ENCODE measurements at places on chromosomes 6 and 20.

DNA sequence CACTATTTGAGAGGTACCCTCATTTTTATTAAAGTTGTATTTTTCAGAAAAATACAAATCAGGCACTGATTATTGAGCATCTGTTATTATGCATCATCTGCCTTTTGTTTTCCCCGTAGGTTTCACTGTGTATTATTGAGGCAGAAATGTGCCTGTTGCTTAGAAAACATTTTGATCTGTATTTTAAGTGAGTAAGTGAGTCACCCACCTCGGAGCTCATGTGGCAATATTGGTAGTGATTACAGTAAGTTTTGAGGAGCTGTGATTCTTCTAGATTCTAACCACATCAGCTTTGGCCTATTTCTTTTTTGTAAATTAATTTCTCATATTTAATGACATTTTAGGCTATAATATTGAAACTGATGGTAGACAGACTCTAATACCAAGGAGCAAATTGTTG, 59.6 kb upstream of the LAMP5 start:
- peak; percentile 1 for DNase-seq

- peak; percentile 78 for DNase-seq
Observed at GRCh38 chr6:134195164-134195906, 122.6 kb downstream of the SGK1 start.

- no peak for DNase-seq
Observed at GRCh38 chr6:35037664-35038038, 103.5 kb downstream of the TCP11 start.

DNA sequence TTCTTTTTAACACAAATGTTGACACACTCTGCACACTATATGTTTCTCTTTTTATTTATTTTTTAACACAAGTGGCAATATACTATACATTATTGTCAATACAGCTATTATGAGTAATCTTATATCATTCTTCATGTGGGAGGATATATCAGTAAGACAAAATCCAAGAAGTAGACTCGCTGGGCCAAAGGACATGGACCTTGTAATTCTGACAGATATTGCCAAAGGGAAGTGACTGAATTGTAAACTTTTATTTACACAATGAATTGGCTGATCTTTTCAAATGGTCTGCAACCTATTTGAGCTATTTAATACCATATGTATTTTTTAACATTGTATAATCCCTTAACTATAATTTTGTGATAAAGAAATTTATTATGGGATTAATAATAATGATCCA, 56.0 kb downstream of the CCDC170 start:
- DNase-seq = no peak

DNA sequence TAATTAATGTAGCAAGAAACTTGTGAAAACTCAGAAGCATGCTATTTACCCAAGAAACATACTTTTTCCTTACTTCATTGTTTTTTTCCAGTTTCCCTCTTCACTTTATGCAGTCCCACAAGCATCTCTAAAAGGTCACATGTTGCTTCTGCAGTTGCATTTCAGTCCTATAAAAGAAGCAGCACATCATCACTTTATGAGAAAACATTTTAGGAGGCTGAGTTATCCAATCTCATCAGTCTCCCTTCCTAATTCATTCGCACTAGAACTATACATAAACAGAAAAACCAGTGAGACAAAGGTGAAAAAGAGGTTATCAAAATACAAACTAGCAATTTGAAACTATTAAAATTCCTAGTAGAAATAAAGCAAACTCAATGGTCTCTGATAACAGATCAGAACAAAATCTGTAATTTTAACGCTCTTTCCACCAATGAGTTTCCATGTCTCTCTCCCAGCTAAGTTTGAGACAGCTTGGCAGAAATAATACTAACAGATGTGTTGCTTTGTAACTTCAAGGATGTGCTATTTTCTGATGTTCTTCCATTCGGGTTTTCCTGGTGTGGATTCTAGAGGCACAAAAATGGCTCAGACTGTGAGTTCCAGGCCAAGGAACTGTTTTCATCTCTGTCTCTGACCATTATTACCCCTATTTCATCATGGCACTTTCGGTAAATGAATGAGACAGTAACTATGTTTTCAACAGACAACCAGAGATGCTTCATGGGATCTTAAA, 48.4 kb downstream of the ZHX3 start:
- DNase-seq = no peak

- no peak for DNase-seq
Observed at GRCh38 chr6:14455876-14456648, 338.5 kb downstream of the CD83 start.

DNA sequence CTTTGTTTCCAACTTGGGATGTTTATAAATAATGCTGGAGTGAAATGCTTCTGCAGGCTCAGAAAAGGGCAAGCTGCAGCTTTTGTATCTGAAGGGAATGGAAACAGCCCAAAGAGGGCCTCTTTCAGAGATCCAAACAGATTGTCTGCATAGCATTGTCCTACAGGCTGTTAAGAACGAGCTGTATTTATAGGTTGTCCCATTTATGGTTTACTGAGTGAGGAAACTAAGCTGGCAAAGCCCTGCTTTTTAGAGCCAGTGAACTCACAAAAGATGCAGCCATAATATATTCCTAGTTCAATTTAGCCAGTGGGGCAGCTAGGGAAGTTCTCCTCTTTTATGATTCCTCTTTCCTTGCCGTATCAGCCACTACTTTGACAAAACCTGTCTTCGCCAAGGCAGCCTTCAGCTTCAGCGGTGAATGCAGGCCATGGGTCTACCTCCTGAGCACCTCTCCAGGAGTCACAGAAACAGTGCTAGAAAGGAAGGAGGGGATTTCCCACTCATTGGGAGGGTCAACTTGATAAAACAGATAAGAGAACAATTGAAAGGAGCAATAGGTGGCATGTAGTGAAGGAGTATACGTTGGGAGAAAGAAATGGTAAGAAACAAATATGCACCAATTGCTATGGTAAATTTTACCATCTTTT, 15.0 kb downstream of the KIAA0319 start:
- no peak for DNase-seq

DNA sequence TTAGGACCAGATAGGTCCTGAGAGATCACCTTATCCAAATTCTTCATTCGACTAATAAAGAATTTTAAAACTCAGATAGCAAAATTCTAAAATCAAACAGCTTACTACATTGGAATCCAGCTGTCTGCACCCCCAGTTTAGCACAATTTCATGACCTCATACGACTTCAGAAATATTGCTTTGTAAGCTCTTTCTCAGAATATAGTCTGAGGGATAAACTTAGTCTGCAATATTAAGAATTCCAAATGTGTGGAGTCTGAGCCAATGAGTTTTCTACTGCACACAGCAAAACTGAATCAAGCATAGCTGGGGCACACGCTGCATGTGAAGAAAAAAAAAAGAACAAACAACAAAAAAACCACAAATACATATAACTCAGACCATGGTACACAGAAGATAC, 541.6 kb upstream of the CHD6 start:
- DNase-seq = no peak

DNA sequence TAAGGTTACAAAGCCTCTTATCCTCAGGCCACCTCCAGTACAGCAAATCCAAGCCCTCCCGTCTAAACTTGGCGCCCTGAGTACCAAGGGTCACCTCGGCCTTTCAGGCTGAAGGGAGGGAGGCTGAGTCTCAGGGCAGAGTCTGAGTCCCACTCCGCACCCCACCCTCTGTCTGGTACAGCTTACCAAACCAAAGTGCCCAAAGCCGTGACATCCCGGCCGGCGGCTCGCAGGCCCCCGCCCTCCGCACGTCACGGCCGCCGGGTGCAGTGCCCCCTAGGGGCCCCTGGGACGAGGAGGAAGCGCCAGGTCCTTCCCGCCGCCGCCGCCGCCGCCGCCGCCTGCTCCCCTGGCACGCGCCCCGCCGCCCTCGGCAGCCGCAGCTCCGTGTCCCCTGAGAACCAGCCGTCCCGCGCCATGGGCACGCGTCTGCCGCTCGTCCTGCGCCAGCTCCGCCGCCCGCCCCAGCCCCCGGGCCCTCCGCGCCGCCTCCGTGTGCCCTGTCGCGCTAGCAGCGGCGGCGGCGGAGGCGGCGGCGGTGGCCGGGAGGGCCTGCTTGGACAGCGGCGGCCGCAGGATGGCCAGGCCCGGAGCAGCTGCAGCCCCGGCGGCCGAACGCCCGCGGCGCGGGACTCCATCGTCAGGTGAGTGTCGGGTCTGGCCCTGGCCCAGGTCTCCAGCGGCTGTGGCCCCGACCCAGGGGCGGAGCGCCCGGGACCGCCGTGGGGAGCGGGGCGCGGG, at the start of gene MTHFD1L:
TSS of gene MTHFD1L (plus strand) at position 297 of the 741 bp plus-strand sequence. CDS start at position 418, 121 bp downstream.
- DNase-seq = peak; percentile 98

- DNase-seq = no peak
Observed at GRCh38 chr6:105844275-105844883, 241.8 kb upstream of the PRDM1 start.

DNA sequence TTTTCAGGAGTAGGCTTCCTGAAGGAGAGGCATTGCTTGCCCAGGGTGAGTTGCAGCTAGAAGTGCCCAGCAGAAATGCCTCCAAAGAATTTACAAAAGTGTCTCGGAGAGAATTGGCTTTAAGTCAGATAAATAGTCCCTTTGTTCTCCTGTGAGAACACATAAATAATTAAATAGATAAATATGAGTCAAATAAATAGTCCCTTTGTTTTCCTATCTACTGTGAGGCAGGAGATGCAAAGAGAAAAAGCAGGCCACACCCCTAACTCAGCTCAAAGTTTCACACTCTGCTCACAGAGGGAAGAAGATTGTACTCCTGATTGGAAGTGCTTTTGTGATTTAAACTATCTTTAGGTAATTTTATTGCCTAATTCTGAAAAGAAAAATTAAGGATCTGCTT, 180.7 kb upstream of the PRSS16 start:
- DNase-seq = no peak

GRCh38 chr6:91166271-91167046, 579.6 kb upstream of the MAP3K7 start:
- no peak for DNase-seq

DNA sequence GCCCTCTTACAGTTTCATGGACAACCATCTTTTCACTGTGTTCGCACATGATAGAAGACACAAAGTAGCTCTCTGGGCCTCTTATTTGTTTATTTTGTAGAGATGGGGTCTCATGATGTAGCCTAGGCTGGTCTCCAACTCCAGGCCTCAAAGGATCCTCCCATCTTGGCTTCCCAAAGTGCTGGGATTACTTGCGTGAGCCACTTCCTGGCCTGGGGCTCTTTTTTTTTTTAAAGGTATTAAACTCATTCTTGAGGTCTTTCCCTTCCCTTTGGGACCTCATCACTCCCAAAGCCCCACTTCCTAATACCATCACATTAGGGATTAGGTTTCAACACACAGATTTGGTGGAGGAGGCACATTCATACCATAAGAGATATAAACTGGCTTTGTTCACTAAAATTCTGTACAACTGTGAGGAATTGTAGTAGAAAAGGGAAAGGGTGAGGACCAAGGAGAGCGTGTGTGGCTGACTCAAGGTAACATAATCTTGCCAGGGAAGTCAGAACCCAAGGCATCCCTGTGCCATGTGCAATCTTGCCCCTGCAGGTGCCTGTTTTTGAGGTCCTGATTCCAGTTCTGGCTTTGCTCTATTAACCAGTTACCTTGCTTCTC, 45.5 kb downstream of the EIF2S2 start:
- no peak for DNase-seq

DNA sequence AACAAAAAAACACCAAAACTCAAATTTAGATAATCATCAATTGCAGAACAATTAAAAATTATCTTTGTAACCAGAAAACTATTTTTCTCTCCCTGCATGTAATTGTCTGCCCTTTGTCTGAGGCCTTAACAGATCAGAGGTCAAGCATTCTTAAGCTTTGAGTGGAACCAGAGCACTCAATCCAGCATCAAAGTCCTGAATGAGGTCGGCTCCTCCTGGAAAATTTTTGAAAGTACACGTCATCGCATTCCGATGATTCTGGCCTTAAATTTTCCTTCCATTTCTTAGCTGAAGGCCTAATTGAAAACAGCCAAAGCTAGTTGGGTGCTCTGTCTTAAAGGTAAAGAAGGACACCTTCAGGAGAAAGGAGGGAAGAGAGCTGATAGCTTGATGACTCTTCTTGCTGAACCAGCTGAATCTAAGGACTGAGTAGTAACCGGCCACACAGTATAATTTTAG, 510.2 kb upstream of the SULF2 start:
- peak; percentile 86 for DNase-seq

GRCh38 chr6:32854376-32855178, 585 bp downstream of the PSMB9 start:
- peak; percentile 87 for DNase-seq

- DNase-seq = peak; percentile 83
Observed at GRCh38 chr20:31569163-31570020, 35.7 kb upstream of the ID1 start.

- DNase-seq = no peak
Observed at GRCh38 chr6:41199552-41200246, 1.2 kb downstream of the TREML2 start.

- DNase-seq = no peak
Observed at GRCh38 chr6:140541288-140541687, 1166.8 kb upstream of the CITED2 start.

DNA sequence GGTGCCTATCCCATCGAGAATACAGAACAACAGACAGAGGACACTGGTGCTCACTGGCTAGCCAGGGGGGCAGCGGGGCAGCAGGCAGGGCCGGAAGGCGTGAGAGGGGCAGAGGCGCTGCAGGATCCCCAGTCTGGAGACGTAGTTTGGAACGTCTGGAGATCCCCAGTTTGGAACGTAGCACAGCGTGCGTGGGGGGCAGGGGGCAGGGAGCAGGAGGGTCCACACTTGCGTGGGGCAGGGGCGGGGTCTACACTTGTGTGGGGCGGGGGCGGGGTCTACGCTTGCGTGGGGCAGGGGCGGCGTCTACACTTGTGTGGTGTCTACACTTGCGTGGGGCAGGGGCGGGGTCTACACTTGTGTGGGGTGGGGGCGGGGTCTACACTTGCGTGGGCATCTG, 107.2 kb downstream of the DACT2 start:
- DNase-seq = no peak

- no peak for DNase-seq
Observed at GRCh38 chr6:168221497-168222079, 98.0 kb downstream of the DACT2 start.

GRCh38 chr6:24743265-24743943, 24.4 kb upstream of the C6orf62 start:
- peak; percentile 89 for DNase-seq

- DNase-seq = no peak
Observed at GRCh38 chr6:107706516-107707115, 117.5 kb downstream of the SCML4 start.

- no peak for DNase-seq
Observed at GRCh38 chr6:21742238-21742660, 148.7 kb downstream of the SOX4 start.

- no peak for DNase-seq
Observed at GRCh38 chr6:64672651-64673050, 1034.4 kb downstream of the EYS start.

All from osteoblast (primary cell).